ENCODE measurements at places on chromosomes 7 and 10.
A peak's percentile ranks its signal among the peaks of the same experiment; 100 is the strongest.

GRCh38 chr10:113712755-113713639 lies 33.3 kb downstream of the CASP7 start:
- DNase-seq = no peak

DNA sequence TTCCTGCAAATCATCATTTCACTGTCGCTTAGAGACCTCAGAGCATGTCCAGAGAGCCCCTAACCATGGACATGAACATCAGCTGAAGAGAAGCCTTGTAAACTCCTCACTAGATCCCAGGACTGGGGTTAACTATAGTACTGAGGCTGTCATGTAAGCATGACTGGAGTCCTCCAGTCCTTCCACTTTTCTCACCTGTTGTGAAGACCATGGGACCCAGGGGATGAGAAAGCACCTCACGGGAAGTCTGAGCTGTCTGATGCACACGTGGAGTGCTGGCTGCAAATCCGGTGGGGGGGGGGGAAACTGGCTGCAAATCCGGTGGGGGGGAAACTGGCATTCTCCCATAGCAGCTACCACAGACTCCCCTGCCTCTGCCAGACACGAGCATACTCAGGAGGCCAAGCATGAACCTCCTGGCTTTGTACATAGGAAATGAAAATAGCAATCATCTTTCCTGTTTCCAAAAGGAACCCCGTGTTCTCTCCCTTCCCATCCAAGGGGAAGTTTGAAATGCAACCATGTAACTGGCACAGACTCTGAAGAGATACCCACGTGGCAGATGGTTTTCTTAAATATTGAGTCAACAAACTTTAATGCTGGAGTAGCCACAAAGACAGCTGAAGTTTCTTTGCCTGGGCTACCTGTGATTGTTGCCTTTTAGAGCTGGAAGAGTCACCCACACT lies 261.4 kb downstream of the ZMYND11 start:
- DNase-seq = no peak

DNA sequence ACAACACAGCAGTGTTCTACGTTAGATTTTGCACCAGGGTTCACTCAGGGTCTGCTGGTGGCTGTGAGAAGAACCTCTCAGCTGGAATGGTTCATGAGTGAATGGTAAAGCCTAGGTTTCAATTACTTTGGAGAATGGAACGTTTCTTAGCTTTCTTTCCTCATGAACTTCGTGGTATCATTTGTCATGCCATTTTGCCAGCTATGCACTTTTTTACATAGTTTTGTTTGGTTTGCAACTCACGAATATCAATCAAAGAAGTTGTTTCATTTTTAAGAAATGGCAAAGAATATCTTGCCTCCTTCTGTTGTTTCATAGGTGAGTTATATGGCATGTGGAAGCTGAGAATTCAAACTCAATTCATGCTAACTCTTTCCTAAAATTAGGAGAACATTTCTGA lies 34.1 kb upstream of the RAB11FIP2 start:
- DNase-seq = no peak

DNA sequence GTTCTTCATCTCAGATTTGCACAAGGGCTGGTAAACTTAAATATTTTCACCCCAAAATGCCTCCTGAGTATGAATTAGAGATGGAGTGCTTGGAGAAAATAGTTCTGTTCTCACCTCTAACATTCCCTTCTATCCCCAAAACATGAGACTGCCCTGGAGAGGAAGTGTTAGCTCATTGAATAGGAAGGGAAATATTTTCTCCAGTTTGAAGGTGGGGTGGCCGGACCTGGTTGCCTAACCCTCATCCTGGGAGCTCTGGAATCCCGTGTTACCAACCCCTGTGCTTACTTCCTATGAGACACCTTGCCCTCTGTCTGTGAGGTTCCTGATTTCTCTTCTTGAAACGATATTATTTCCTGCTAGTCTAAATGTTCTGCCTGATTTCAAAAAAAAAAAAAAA lies 779 bp downstream of the IFIT2 start:
- no peak for DNase-seq

GRCh38 chr7:127690806-127691205 lies 38.8 kb downstream of the SND1 start:
- DNase-seq = no peak

DNA sequence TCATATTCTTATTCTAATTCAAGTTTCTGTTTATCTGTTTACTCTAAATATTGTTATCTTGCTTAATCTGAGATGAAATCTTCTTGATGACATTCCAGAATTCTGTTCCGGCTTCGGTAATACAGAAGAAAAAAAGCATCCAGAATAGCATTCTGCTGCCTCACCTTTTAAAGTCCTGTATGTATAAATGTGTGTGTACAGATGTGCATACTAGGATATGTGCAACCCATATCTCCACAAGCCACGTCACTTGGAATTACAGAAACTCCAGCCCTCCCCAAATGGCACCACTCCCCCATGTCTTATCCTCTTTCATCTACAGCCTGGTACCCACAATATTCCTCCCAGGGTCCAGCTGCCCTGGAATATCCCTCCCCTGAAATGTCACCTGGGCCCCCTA lies 27.9 kb upstream of the USP6NL start:
- DNase-seq = no peak

- DNase-seq = no peak
Measured at GRCh38 chr10:76036111-76036940, 604.9 kb downstream of the LRMDA start.

DNA sequence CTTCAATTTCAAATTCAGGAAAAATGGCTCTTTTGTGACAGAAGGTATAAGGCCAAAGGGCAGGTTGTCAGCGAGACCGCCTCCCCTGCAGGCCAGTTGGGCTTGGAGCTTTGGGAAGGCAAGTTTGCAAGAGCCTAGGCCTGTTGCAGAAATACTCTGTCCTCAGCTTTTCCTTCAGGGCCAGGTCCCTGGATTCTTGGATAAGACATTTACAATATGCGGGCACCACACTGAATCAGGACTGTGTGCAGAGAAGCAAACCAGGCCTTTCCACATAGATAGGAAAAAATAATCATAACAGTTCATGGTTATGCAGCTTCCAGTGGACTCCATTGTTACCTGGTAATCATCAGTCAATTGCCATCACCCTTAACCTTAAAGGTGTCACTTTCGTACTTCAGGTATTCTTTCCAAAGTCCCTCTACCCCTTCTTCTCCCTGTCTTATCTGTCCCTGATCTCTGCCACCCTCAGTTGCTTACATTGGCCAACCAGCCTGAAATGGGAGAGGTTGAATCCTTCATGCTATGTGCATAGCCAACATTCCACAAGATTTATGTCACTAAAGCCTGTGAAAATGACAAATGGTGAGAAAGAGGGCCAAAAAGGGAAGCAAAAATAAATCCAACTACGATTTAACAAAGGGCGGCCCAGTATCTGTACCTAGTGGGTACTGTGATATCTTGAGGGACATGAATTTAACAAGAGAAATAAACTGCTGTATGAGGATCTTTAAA lies 304.5 kb upstream of the NFE2L3 start:
- DNase-seq = no peak

GRCh38 chr7:83547526-83547925 lies 101.4 kb downstream of the SEMA3E start:
- no peak for DNase-seq

- no peak for DNase-seq
Measured at GRCh38 chr10:123645615-123646014, 20.5 kb upstream of the GPR26 start.

DNA sequence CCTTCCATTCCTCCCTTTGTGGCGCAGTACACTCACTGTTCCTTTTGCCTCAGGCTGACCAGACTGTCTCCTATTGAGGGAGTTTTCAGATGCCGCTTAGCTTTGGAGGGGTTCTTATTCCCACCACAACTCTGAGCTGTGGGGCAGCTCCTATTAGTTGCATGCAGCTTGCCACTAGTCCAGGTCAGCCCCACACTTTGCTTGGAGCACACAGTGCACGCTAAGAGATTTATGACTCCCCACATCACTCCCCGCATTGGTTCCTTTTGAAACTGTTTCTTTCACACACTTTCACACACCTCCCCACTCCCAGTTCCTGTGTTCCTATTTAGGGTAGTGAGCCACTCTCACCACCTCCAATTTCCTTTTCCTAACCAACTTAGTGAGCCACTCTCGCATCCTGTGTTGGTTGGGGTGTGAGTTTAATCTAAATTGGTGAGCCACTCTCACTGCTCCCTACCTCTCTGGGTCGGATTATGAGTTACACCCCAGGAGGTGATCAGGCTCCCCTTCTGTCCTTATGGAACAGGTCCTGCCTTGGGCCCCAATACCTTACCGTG lies 10.4 kb upstream of the ZNF485 start:
- no peak for DNase-seq

GRCh38 chr10:92729886-92730285 lies 40.1 kb downstream of the HHEX start:
- DNase-seq = no peak

- no peak for DNase-seq
Measured at GRCh38 chr10:98655492-98655891, 208.8 kb upstream of the HPS1 start.

DNA sequence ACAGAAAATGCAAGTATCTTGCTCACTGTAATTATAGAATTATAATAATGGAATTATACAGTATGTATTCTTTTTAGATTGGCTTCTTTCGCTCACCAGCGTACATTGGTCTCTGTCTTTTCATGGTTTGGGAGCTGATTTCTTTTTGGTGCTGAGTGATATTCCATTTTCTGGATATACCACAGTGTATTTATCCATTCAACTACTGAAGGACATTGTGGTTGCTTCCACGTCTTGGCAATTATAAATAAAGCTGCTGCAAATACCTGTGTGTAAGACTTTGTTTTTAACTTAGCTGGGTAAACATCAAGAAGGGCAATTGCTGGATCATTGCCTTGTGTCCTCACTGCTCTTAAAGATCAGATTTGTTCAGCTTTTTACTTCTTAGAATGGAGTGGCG lies 55.3 kb downstream of the SEPTIN7 start:
- DNase-seq = no peak

DNA sequence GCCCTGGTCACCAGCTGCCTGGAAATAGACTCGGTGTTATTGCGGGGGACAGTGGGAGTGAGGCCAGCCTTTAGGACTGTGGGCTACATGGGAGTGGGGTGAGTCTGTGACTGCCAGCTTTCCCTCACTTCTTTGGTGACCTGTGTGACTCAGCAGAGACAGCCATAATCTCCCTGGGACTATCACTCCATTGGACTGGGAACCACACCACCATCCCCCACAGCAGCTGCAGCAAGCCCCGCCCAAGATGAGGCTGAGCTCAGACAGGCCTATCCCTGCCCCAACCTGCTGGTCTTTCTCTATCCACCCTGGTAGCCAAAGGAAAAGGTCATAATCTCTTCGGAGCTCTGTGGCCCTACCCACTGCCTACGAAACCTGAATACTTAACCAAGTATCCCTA lies 263.2 kb downstream of the FZD1 start:
- no peak for DNase-seq

GRCh38 chr7:80087051-80087770 lies 47.4 kb upstream of the GNAI1 start:
- DNase-seq = no peak

DNA sequence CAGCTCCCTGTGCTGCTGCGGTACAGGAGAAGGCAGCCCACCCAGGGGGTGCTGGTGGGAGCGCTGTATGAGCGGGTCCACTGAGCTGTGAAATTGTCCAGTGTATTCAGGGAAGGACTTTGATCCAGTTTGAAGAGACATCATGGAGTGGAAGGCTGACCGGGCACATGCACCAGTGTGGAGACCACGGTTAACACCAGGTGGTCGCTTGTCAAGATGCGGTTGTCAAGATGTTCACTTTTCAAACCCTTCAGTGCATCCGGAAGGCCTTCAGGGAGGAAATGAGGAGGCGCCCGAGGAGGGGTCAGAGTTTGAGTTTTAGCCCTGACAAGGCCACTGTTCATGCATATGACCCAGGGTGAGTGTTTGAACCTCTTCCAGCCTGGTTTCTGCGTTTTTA lies 6.1 kb downstream of the DOCK1 start:
- no peak for DNase-seq

DNA sequence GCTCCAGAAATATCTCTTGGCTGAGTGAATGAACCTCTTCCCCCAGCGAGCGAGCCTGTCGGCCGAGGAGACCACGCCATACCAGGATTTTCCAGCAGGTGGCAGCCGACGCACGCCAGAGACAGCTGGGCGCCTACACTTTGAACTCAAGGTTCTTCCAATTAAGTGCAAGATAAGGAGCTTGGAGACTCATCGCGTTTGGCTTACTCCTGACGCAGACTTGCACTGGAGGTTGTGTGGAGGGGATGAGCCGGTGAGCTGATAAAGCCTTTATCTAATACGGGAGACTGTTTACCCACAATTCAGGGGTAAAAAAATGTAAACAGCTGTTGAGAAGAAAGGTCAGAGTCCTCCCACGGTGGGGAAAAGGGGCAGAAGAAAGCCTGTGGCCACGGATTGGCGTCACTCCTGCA lies 45.9 kb upstream of the EMX2 start:
- DNase-seq = peak; percentile 42

DNA sequence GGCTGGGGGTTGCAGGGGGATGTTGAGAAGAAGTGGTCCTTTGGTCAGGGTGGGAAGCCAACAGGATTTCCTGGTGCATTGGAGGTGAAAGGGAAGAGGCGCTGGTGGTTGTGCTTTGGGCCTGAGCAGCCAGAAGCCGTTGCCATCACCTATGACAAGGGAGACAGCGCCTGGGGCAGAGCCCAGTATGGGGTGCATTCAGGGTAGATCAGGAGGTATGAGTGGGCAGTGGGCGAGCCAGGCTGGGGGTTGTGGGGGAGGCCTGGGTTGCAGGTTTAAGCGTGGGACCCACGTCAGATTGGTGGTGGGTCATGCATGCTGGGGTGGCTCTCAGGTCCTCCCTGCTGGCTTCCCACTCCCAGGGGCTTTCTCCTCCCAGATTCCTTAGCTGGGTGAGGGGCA lies 6.3 kb upstream of the PILRB start:
- DNase-seq = no peak

GRCh38 chr7:7176406-7177043 lies 5.8 kb upstream of the C1GALT1 start:
- no peak for DNase-seq

- DNase-seq = no peak
Measured at GRCh38 chr10:70498970-70499835, 20.6 kb downstream of the PALD1 start.

GRCh38 chr10:21315645-21316220 lies 209.7 kb downstream of the SKIDA1 start:
- no peak for DNase-seq

- DNase-seq = no peak
Measured at GRCh38 chr10:132200344-132201110, 13.8 kb downstream of the DPYSL4 start.

GRCh38 chr7:139710036-139710435 lies 67.8 kb downstream of the HIPK2 start:
- no peak for DNase-seq

GRCh38 chr7:157650801-157651200 lies 314.0 kb downstream of the DNAJB6 start:
- no peak for DNase-seq

DNA sequence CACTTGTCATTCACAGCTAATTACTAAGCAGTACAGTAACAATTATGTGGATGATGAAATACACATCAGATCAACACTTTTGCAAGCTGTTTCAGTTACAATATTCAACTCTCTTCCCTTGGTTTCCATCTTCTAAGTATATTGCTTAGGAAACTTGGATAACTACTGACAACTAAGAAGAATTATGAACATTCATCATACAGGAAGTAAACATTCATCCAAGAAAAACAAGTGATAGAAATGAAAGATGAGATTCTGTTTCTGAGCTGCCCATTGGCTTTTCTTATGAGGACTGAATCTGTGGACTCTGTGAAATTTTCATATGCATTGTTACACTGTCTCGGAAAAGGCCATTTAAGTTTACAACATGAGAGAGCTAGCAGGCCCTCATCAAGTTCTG lies 240.2 kb downstream of the PRKG1 start:
- DNase-seq = no peak
